ENCODE measurements at places on chromosomes 4 and X. TPM values are rescaled to one million over a fixed set of nuclear protein-coding genes. Genes with fewer than 3 reads are reported as not detected.

TMEM150C gene
- 12.1 TPM for total RNA-seq

TEX11 gene
- not detected for total RNA-seq

SPATA4 gene
- 0.27 TPM for total RNA-seq

SPP1 gene
- 88.4 TPM for total RNA-seq

ADAMTS3 gene
- 1.7 TPM for total RNA-seq

NDNF gene
- 4.2 TPM for total RNA-seq

LRIT3 gene
- not detected for total RNA-seq

SLITRK4 gene
- total RNA-seq = 0.85 TPM

BCORL1 gene
- total RNA-seq = 7.5 TPM

AMTN gene
- total RNA-seq = not detected

SULT1B1 gene
- total RNA-seq = 0.99 TPM

REELD1 gene
- total RNA-seq = not detected

CEP135 gene
- 3.2 TPM for total RNA-seq

POF1B gene
- total RNA-seq = 17.1 TPM

SSX3 gene
- total RNA-seq = not detected

RADX gene
- 1.2 TPM for total RNA-seq
